ENCODE measurements at places on chromosomes 7 and 10. TPM values are rescaled to one million over a fixed set of nuclear protein-coding genes. Genes with fewer than 3 reads are reported as not detected.

GRCh38 chr7:17408245-17408903 is 109.9 kb downstream of the AHR start:
- DNase-seq, result no peak

GRCh38 chr7:142717453-142717852 is 31.8 kb upstream of the PRSS1 start:
- DNase-seq, result no peak

DNA sequence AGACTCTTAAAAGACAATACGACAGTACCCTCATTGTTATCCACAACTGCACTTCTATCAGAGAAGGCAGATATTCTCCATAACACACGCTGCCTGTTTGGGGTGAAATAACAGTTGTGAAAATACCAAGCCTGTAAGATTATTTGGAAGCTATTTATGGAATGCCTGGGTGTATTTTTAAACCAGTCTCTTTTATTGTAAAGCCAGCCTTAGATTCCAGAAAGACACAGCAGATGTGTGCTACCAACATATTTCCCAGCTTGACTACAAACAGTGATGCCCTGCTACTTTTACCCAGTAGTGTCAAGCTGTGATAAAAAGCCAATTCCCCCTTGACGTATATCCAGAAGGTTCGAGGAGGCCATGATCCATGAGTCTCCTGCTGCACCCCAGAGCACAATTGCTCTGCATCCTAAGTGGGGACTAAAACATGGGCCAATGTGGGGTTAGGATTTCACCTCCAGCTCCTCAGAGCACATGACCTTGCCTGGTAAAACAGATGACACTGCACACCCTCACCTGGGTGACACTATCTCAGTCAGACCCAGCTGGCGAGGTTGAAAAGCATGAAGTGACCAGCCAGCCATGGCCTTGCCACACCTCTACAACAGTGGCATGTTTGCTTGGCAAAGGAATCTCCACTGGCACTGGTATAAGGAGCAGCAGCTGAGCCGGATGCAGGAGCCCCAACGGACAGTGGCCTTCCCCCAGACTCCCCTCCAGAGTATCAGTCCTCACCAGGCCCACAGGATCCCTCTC is 62.2 kb downstream of the GFRA1 start:
- peak; percentile 43 for DNase-seq

- peak; percentile 55 for DNase-seq
Observed at GRCh38 chr10:131146790-131147189, 164.7 kb downstream of the TCERG1L start.

GRCh38 chr10:29377333-29377961 is 88.6 kb downstream of the LYZL1 start:
- peak; percentile 36 for DNase-seq

DNA sequence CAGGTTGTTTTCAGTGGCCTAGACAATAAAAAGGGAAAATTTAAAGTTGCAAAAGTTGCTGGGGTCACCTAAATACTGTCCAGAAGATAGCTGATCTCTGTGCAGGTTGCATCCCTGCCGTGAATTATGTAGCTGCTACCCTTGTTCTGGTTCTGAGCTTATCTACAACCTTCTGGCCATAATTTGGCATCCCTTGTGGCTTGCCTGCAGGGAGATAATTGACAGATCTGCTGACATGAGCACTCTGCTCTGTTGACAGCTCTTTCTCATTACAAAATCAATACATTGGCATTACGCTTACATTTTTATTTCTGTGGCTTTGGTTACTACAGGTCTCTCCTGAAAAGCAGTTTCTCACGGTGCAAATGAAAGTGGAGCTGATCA is 29.3 kb upstream of the HECTD2 start:
- no peak for DNase-seq

The ZNF804B gene
- not detected for total RNA-seq

The CYP3A7 gene
- total RNA-seq, result 0.21 TPM

The EPHB6 gene
- total RNA-seq, result 15.9 TPM

The NUTM2E gene
- total RNA-seq, result 0.41 TPM

Data from tongue (tissue), 3 donors.